ENCODE measurements at places on chromosomes 5 and 9. TPM values are rescaled to one million over a fixed set of nuclear protein-coding genes. Genes with fewer than 3 reads are reported as not detected.

The INSL4 gene
- total RNA-seq: not detected

The C1QTNF2 gene
- 0.39 TPM for total RNA-seq

The PCDHA7 gene
- total RNA-seq: under 0.01 TPM

The SNAPC3 gene
- 22.2 TPM for total RNA-seq

The WNT8A gene
- not detected for total RNA-seq

The PCDHGB2 gene
- total RNA-seq: 3.0 TPM

The DMRT3 gene
- not detected for total RNA-seq

The ERMP1 gene
- 16.1 TPM for total RNA-seq

The KIF27 gene
- 2.5 TPM for total RNA-seq

The STPG3 gene
- not detected for total RNA-seq

The MRNIP gene
- 4.5 TPM for total RNA-seq

The OGN gene
- total RNA-seq: not detected

The C9orf50 gene
- 0.13 TPM for total RNA-seq

The LCN15 gene
- not detected for total RNA-seq

The LOX gene
- 125 TPM for total RNA-seq

The CDKN2AIPNL gene
- 39.8 TPM for total RNA-seq

The PPP2R2B gene
- not detected for total RNA-seq

The ARSI gene
- total RNA-seq: 14.1 TPM

The INVS gene
- 21.0 TPM for total RNA-seq

The FAM169A gene
- total RNA-seq: under 0.01 TPM

The TAF11L10 gene
- not detected for total RNA-seq

The IRX1 gene
- total RNA-seq: 1.7 TPM

The TRAF1 gene
- total RNA-seq: 0.64 TPM

The GZMA gene
- not detected for total RNA-seq

The FREM1 gene
- 0.26 TPM for total RNA-seq

The OXCT1 gene
- 19.3 TPM for total RNA-seq

The MAP1B gene
- 58.9 TPM for total RNA-seq

The PLAC8L1 gene
- total RNA-seq: not detected

The PAX5 gene
- not detected for total RNA-seq

The AK8 gene
- total RNA-seq: 0.88 TPM

The MED10 gene
- total RNA-seq: 27.4 TPM

The TAF11L8 gene
- total RNA-seq: not detected

The CHSY3 gene
- total RNA-seq: 3.7 TPM

The FST gene
- total RNA-seq: 57.1 TPM

The PCDHGA1 gene
- total RNA-seq: 0.13 TPM

The THBS4 gene
- 0.91 TPM for total RNA-seq

The TAS2R1 gene
- not detected for total RNA-seq

All from epithelial cell of alveolus of lung (primary cell).